Stimulated activated CD8-positive, alpha-beta memory T cell treated with anti-CD3 and anti-CD28 coated beads, Interleukin-7, amount 100 ng/mL, for 24 hours (primary cell): ENCODE measurements at places on chromosomes 4 and X.

DNA sequence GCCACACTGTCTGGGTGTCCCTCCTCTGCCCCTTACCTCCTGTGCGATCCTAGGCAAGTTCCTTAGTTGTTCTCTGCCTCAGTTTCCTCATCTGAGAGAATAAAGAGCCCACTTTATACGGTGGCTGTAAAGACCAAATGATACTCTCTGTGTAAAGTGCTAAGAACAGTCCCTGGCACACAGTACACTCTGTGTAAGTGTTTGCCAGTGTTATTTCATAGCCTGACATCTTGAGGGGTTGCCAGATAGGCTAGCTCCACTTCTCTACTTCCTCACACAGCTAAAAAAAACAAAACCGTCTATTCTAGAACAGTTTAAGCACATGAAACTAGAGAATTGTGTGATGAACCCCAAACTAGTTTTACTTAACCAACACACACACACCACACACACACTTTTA is 17.1 kb downstream of the SPON2 start:
- DNase-seq, result no peak

- no peak for DNase-seq
Observed at GRCh38 chr4:137203601-137204000, 328.7 kb downstream of the PCDH18 start.

- DNase-seq, result no peak
Observed at GRCh38 chr4:123976285-123976684, 579.7 kb downstream of the SPRY1 start.

GRCh38 chrX:47297874-47298273 is 65.1 kb downstream of the USP11 start:
- DNase-seq, result no peak

GRCh38 chrX:23317799-23318724 is 16.6 kb upstream of the PTCHD1 start:
- DNase-seq, result no peak

DNA sequence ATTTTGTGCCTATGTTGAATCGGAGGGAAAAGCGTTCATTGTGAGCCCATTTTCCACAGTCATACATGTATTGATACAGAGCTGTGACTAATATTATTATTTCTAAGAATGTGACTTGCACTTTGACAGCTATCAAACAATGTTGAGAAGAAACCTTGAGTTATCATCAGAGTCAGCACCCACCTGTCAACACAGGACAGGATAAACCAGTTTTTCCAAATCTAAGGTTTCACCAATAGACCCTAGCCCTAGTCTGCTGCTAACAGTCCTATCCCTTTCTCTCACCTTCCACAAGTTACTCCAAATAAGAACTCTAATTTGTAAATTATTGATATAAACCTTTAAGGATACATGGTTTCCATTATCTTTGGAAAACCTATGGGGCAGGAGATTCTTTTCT is 47.7 kb upstream of the DHX15 start:
- no peak for DNase-seq

- DNase-seq, result no peak
Observed at GRCh38 chrX:31714797-31715196, 643.0 kb upstream of the FTHL17 start.

DNA sequence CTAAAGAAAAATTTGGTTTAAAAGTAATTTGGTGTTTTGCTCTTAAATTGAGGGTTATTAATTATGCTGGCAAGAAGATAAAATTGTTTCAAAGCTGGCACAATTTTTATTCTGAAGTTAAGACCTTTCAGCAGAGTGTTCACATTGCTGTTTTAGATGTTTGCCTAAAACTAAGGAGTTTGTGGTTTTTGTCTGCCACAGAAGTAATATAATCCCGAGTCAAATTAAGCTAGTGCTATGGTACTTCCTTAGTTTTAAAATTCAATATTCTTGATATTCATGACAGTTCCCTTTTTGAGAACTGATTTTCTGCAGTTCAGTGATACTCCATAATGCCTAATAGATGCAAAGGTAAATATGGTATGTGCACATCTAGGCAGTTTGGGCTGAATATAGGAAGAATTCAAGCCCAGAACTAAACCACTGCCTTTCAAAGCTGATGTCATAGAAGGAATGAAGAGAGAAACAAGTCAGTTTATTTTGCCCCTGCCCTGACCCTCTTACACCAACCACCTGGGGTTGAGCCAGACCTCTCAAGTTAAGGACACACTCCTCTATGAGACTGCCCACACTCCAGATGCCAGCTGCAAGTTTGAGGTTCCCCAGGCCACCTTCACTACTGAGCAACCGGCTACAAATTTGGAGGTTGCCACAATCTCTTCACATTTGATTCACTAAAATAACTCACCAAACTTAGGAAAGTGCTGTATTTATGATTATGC is 32.1 kb upstream of the VEGFC start:
- no peak for DNase-seq

- no peak for DNase-seq
Observed at GRCh38 chr4:186560647-186561046, 5.3 kb upstream of the MTNR1A start.

DNA sequence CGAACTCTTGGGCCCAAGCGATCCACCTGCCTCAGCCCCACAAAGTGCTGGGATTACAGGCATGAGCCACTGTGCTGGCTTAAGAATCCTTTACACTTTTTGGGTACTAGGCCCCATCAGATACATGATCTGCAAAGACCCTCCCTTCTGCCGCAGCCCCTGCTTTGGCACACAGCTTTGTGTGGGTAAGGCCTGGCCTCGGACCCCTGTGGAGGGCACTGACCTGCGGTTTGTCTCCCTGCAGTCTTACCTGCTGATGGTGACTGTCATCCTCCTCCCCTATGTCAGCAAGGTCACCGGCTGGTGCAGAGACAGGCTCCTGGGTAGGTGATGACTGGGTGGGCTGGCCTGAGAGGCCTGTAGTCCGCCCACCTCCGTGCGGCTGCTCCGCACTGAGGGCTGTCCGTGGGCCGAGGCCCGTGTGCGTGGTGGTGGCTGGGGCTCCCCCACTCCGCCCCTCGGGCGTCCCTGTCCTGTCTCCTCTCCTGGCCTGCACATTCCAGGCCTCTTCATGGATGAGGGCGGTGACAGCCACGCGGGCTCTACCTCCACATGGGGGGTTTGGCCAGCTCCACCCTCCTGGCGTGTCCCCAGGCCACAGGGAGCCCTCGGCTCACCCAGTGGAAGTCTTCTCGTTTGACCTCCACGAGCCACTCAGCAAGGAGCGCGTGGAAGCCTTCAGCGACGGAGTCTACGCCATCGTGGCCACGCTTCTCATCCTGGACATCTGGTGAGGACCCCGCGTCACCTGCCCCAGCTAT is 18.0 kb downstream of the DGKQ start:
- DNase-seq, result no peak

DNA sequence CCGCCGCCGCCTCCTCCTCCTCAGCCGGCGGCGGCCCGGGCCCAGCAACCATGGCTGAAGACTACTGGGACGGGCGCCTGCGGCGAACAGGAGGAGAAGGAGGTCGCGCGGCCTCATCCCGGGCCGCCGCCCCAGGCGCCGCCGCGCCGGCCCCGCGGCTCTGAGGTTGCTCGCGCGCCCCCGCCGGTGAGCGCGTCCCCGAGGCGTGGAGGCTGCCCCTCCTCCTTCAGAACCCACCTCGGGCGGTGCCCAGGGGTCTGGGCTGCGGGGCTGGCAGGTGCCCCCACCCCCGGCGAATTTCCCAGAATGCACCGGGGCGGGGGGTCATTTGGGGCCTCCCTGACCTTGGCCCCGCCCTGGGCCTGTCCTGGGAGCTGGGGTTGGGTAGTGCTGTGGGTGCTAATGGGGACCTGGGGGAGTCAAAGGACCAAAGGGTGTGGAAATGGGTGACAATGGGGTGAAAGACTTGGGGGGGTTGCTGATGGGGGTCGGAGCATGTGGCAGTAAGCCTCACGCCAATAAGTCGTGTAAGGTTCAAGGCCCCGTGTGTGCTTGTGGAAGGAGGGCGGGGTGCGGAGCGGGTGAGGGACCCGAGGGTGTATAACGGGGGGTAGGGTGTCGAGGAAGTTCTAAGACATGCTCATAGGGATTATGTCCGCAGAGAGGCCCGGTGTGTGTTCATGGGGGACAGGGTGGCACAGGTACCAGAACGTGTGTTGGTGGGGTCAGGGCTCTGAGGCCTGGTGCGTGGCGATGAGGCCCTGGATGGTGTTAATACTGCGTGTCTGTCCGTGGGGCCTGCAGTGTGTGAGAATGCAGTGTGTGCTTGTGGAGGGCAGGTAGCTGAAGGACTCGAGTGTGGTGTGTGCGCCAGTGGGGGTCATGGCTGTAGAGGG is 687 bp downstream of the CDK16 start:
- no peak for DNase-seq

DNA sequence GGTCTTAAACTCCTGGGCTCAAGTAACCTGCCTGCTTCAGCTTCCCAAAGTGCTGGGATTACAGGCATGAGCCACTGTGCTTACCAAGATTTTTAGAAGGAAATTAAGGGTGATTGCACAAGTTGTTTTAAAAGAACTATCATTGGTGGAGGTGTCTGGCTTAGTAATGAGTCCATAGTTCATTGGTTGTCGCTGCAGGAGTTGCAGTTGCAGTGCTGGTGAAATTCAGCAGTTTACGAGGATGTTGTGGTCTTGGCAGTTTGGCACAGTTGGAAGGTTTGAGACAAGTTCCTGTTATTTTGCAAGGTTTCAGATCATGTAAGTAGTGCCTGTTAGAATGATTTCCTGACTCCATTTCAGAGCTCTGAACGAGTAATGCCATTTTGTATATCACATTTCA is 48.1 kb downstream of the RAB40AL start:
- no peak for DNase-seq

- no peak for DNase-seq
Observed at GRCh38 chrX:130771230-130771629, 131.8 kb downstream of the ENOX2 start.

GRCh38 chr4:126969360-126970235 is 663.2 kb upstream of the INTU start:
- DNase-seq, result no peak

DNA sequence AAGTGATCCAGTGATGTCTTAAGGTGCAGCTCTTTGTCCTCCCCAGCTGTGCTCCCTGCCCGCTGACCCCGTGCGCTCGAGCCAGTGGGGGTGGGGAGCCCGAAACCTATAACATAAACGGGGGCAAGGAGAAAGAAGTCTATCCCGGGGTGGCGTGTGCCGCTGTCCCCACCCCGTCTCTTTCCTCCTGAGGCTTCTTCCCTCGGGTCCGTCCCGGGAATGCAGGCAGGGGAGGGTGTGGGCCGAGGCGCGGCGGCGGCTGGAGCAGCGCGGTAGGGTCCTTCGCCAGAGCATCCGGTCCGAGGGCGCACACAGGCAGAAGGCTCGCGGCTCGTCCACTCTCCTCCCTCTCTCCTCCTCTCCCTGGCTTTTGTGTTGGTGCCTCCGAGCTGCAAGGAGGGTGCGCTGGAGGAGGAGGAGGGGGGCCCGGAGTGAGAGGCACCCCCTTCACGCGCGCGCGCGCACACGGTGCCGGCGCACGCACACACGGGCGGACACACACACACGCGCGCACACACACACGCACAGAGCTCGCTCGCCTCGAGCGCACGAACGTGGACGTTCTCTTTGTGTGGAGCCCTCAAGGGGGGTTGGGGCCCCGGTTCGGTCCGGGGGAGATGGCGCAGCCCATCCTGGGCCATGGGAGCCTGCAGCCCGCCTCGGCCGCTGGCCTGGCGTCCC is at the start of gene RAB33A:
TSS of gene RAB33A (plus strand) at position 517 of the 681 bp plus-strand sequence. CDS start at position 618, 101 bp downstream.
- DNase-seq, result no peak

GRCh38 chr4:67106861-67107460 is 438.3 kb downstream of the CENPC start:
- no peak for DNase-seq

DNA sequence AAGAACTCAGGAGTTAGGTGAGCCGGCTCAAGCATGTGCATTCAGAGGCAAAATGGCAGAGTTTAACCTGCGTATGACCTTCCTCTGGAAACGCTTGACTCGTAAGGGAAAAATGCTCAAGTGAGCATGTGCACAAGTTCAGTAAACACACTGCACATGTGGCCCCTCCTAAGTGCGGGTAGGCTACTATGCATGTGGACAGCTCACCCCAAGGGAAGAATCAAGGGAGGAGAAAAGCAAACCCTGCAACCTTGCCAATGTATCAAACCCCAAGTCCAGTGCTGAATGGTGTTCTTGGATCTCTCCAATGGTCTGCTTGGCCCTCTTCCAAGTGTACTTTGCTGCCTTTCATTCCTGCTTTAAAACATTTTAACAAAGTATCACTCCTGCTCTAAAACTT is 407.1 kb downstream of the ADAM29 start:
- no peak for DNase-seq

GRCh38 chr4:83192634-83193033 is 78.1 kb upstream of the PLAC8 start:
- DNase-seq, result no peak

DNA sequence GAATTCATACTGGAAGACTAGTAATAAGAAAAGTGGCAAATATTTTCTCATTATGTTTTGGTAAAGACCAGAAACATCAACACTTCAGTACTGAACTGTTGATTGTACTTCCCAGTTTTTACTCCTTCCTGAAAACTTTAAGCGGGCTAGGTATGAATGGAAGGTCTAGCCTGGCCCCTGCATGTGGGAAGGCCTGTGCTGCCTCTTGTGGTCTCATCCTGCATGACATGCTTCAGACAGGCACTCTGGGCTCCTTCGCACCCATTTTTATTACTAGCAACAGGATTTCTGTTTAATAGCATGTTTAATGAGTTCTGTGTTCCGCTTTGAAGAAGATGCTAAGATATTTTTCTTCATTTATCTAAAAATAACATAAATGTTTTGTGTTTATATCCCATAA is 279.1 kb downstream of the ANK2 start:
- DNase-seq, result no peak

DNA sequence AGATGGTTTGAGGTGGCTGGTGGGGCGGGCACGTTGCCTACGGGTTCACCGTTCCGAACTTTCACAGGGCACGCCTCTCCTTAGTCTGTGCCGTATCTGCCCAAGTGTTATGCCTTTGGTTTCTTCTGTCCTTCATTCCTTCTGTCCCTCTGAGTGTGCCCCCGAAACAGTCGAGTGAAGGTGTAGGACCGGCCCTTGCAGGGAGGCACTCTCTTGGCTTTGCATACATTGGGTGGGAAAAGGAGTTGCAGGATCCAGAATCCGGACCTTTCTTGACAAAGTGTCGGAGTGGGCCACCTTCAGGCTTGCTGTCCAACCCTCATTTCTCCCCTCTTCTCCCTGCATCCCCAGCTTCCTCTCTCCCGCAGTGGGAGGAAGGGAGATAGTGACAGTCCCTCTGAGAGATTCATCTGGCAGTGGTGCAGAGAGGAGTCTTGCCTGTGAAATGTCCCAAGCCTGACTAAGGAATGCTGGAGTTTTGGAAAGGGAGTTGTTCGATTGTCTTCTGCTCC is 569 bp downstream of the ARFIP1 start:
- no peak for DNase-seq

DNA sequence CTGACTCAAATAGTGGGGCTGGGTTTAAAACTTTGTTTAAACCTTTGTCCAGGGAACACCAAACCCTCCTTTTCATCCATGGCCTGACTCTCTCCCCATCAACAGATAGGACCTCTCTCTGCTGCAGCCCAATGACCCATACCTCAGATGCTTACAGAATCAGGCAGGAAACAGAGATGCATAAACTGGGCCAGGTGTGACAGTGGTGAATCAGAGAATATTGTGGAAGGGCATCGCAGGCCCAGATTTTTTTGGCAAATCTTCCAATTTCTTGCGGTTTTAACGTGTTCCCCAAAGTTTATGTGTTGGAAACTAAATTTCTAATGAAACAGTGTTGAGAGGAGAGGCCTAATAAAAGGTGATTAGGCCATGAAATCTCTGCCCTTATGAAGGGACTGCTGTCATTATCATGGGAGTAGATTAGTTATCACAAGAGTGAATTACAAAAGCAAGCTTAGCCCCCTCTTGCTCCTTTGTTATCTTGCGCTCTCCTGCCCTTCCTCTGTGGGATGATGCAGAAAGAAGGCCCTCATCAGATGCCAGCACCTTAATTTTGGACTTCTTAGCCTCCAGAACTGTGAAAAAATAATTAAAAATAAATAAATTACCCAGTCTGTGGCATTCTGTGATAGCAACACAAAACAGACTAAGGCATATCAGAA is 82.8 kb downstream of the STK32B start:
- DNase-seq, result no peak
